B cell (primary cell): ENCODE measurements at places on chromosomes 6 and 20. TPM values are rescaled to one million over a fixed set of nuclear protein-coding genes. Genes with fewer than 3 reads are reported as not detected.

Gene HEY2
- not detected in 2 replicates for total RNA-seq

Gene SLC22A23
- 0.75 and 1.4 TPM in 2 replicates for total RNA-seq

Gene MUC22
- total RNA-seq: not detected in 2 replicates

Gene COL9A1
- not detected in 2 replicates for total RNA-seq

- no peaks in the 10 kb centered on the region for H3K36me3 ChIP-seq
- no peaks in the 10 kb centered on the region for H3K27me3 ChIP-seq
- H3K4me1 ChIP-seq: peaks cover 53% of the 10 kb centered on the region
- peak overlapping the region; percentile 68 for H3K4me3 ChIP-seq
- peak overlapping the region; percentile 96 for H3K27ac ChIP-seq
These were observed 985 bp downstream of the ZBP1 start for GRCh38 chr20:57619051-57619831.

DNA sequence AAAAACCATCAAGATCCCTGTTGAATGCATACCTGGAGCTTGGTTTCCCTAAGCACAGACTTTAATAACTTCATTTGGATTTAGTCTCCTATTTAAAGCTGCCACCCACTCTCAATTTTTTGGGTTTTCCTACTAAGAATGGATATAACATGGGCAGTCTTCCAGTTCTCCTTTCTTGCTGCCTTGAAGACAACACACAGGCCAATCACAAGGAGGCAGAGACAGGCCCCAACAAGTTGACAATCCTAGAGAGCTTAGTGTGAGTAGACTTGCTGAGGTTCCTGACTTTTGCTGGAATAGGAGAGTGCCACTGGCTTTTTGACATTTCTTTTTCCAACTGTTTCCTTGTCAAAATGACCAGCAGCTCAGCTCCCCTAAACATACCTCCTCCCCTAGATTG is 112.3 kb upstream of the ESR1 start:
- no peak overlapping the region for H3K27ac ChIP-seq
- peaks cover 17% of the 10 kb centered on the region for H3K4me1 ChIP-seq
- H3K36me3 ChIP-seq: no peaks in the 10 kb centered on the region
- H3K4me3 ChIP-seq: no peak overlapping the region
- no peak for DNase-seq

- H3K27ac ChIP-seq: no peak overlapping the region
- no peak overlapping the region for H3K4me3 ChIP-seq
- H3K36me3 ChIP-seq: no peaks in the 10 kb centered on the region
- DNase-seq: no peak
- H3K4me1 ChIP-seq: no peaks in the 10 kb centered on the region
These were observed 62.5 kb downstream of the RAMACL start for GRCh38 chr6:166523782-166524559.

GRCh38 chr20:51417250-51418136 is 125.0 kb downstream of the NFATC2 start:
- no peak for DNase-seq
- no peak overlapping the region for H3K4me3 ChIP-seq
- H3K36me3 ChIP-seq: peaks cover 2% of the 10 kb centered on the region
- H3K27me3 ChIP-seq: no peaks in the 10 kb centered on the region
- H3K27ac ChIP-seq: peak overlapping the region; percentile 75

DNA sequence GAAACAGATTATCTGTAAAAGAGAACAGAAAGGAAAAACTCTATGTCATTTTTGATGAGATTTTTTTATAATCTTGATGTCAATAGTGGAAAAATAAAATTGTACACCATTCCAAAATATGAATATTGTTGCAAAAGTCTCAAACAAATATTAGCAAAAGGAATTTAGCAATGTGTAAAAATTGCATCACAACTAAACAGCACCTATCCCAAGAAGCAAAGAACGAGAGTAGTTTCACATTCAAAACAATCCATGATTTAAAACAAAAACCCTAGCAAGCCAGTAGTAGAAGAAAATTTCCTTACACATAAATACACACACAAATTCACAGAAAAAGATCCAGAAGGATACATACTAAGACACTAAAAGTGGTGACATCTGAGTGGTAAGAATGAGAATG is 38.4 kb downstream of the LCA5 start:
- no peaks in the 10 kb centered on the region for H3K36me3 ChIP-seq
- H3K4me3 ChIP-seq: no peak overlapping the region
- no peaks in the 10 kb centered on the region for H3K4me1 ChIP-seq
- no peak overlapping the region for H3K27ac ChIP-seq
- DNase-seq: no peak
- H3K27me3 ChIP-seq: no peaks in the 10 kb centered on the region

GRCh38 chr6:142523515-142524375 is 221.9 kb downstream of the ADGRG6 start:
- DNase-seq: no peak
- no peak overlapping the region for H3K4me3 ChIP-seq
- peaks cover 3% of the 10 kb centered on the region for H3K27me3 ChIP-seq
- no peak overlapping the region for H3K27ac ChIP-seq

- no peak overlapping the region for H3K4me3 ChIP-seq
- no peak overlapping the region for H3K27ac ChIP-seq
- H3K27me3 ChIP-seq: no peaks in the 10 kb centered on the region
- DNase-seq: no peak
These were observed 255.7 kb upstream of the SUPT3H start for GRCh38 chr6:45633272-45633908.

DNA sequence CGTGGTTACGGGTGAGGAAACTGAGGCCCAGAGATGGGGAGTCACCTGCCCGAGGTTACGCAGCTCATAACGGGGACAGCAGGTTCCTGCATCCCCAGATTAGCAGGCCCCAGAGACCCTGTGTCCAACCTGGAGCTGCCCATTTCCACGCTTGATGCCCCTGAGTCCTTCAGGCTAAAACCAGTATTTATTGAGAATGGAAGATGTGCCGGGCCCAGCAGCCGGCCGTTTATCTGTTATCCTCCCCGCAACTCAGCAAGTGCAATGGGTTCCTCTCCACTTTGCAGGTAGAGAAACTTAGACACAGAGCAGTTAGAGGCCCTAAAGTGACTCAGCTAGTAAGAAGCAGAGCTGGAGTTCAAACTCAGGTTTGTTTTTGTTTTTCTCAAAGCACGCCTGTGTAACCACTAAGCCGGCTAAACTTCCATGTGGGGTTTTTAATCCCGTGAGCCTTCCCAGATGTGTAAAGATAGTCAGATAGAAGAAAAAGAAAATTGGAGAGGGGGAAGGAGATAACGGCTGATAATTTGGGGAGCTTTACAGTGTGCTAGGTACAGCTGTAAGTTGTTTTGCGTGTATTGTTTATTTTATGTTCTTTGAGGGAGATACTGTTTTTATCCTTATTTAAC is 775 bp downstream of the PFDN4 start:
- H3K4me1 ChIP-seq: peaks cover 12% of the 10 kb centered on the region
- peak overlapping the region; percentile 73 for H3K4me3 ChIP-seq
- H3K27ac ChIP-seq: peak overlapping the region; percentile 92
- H3K36me3 ChIP-seq: no peaks in the 10 kb centered on the region
- no peak for DNase-seq
- H3K27me3 ChIP-seq: no peaks in the 10 kb centered on the region

DNA sequence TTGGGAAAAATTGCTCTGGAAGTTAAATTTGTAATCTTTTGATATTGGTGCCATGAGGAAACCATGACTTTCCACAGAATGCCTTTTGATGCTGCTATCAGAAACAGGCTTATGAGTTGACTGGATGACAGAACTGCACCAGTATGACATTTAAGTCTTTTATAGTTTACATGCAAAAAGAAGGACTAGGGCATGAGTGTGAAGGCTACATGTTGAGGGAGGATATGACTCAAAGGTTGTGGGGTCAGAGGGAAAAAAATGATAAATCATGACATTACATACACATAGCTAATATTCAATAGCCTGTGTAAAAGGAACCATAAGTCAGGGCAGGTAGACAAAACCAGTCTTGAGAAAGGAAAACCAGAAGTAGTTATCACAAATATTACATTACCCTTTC is 182.2 kb downstream of the COL12A1 start:
- H3K36me3 ChIP-seq: no peaks in the 10 kb centered on the region
- H3K27me3 ChIP-seq: no peaks in the 10 kb centered on the region
- no peak overlapping the region for H3K4me3 ChIP-seq
- no peak for DNase-seq

DNA sequence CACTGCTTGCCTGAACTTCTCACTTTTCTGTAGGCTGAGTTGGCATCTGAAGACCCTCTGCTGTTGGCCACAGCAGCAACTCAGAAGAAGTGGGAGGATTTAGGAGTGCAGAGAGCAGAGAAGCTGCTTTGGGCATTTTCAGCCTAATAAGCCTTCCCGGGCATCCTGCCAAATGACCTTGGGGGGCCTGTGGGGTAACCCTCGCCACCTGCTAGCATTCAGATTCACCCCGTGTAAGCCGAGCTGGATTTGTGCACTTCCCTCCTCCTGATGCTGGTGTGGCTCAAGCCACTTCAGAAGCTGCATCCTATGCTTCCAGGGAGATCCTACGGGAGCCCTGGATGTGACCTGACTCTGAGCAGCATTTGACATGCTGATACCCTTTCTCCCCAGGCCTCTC is 114.8 kb downstream of the LRFN2 start:
- H3K27ac ChIP-seq: no peak overlapping the region
- no peak for DNase-seq
- H3K4me1 ChIP-seq: no peaks in the 10 kb centered on the region
- H3K4me3 ChIP-seq: no peak overlapping the region
- H3K27me3 ChIP-seq: no peaks in the 10 kb centered on the region

GRCh38 chr20:51768759-51769517 is 748 bp upstream of the ATP9A start:
- no peak overlapping the region for H3K4me3 ChIP-seq
- no peak overlapping the region for H3K27ac ChIP-seq
- H3K4me1 ChIP-seq: peaks cover 7% of the 10 kb centered on the region
- H3K27me3 ChIP-seq: peaks cover 29% of the 10 kb centered on the region

GRCh38 chr6:70997379-70997778 is 40.5 kb upstream of the B3GAT2 start:
- DNase-seq: no peak
- no peaks in the 10 kb centered on the region for H3K36me3 ChIP-seq
- no peak overlapping the region for H3K4me3 ChIP-seq
- H3K4me1 ChIP-seq: no peaks in the 10 kb centered on the region
- H3K27me3 ChIP-seq: no peaks in the 10 kb centered on the region
